ENCODE measurements at places on chromosomes 5 and 9.
A peak's percentile ranks its signal among the peaks of the same experiment; 100 is the strongest.

- DNase-seq, result no peak
Observed at GRCh38 chr9:74639112-74639511, 142.0 kb downstream of the RORB start.

DNA sequence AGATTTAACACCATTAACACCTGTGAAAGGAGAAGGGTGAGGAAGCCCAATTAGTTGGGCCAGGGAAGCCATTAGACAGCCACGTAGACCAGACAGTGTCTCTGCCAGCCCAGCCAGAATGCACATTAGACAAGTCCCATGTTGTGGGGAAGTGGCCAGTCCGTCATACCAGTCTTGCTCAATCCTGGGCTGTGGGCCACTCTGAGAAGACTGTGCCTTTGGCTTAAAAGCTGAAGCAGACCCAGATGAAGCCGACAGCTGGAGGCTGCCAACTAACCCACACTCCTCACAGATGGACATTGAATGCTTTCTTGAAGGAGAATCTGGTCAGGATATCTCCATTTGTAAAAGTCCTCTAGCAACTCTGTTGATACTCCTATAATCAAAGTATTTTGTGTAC, 128.5 kb downstream of the CHSY3 start:
- no peak for DNase-seq

GRCh38 chr5:142350021-142350420, 25.2 kb upstream of the SPRY4 start:
- no peak for DNase-seq

DNA sequence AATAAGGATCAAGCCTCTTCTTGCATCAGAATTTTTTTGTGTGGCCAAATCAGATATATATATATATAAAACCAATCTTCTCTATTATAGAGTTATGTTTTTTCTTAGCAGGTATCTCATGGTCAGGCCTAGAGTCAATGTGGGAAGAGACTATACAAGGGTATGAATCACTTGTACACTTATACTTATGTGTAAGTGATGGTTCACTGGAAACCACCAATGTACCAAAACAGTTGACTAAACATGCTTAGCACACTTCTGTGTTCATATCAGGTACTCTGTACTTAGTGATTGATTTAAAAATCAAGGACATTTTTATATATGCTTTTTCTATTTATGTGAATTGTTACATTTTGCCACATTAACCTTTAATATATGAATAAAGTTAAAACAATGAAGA, 92.6 kb downstream of the CWC27 start:
- DNase-seq, result no peak

- DNase-seq, result no peak
Observed at GRCh38 chr9:5571629-5572232, 57.2 kb upstream of the RIC1 start.

DNA sequence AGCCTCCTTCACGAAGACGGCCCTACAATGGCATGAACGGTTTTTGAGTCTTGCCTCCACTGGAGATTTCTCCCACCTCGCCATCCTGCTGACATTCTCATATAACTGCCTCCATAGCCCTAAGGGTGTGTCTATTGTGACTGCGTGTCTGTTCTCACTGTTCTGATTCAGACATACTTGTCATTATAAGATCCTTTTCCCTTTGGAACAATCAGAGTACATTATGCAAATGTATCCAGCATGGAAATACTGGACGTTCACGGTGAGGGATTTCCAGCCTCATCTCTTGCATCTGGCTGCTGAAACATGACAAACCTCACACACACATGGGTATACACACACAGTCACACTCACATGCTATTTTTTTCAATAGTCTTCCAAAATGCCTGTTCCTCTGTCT, 402.1 kb downstream of the DIRAS2 start:
- no peak for DNase-seq

DNA sequence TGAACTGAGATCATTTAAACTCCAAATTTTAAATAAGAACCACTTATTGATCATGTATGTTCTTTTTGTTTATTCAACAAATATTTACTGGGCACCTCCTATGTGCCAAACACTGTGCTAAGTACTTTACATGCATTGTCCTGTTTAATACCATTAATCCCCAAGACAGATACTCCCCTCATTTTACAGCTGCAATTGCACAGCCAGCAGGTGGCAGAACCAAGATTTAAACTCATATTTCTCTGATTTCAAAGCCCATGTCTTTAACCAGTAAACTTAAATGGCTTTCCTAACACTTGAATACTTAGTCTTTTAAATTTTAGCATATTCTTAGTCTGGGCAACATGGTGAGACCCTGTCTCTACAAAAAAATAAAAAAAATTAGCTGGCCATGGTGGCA, 43.4 kb upstream of the KIAA1958 start:
- DNase-seq, result peak; percentile 22

DNA sequence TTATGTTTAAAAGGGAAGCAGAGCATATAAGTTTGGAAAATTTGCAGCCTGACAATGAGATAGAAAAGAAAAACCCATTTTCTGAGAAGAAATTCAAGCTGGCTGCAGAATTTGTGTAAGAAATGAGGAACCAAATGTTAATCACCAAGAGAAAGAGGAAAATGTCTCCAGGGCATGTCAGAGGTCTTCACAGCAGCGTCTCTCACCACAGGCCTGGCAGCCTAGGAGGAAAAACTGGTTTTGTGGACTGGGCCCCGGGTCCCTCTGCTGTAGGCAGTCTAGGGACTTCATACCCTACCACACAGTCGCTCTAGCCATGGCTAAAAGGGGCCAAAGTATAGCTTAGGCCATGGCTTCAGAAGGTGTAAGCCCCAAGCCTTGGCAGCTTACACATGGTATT, 32.1 kb upstream of the HSD17B4 start:
- no peak for DNase-seq

DNA sequence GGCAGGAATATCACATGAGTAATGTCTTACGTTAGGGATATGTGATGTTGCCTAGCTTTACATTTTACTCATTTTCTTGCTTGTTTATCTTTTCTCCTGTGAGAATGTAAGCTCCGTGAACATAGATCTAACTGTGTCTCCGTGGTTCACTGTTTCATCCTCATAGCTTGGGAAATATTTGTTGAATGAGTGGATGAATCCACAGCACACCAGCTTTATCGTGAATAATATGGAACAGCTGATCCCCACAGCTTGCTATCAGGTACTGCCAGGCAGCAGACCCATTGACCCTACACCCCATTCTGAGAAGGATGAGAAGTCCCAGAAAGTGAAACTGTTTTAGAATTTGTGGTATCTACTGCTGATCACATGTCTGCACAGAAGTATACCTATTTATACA, 106.8 kb upstream of the FBN2 start:
- DNase-seq, result peak; percentile 46

DNA sequence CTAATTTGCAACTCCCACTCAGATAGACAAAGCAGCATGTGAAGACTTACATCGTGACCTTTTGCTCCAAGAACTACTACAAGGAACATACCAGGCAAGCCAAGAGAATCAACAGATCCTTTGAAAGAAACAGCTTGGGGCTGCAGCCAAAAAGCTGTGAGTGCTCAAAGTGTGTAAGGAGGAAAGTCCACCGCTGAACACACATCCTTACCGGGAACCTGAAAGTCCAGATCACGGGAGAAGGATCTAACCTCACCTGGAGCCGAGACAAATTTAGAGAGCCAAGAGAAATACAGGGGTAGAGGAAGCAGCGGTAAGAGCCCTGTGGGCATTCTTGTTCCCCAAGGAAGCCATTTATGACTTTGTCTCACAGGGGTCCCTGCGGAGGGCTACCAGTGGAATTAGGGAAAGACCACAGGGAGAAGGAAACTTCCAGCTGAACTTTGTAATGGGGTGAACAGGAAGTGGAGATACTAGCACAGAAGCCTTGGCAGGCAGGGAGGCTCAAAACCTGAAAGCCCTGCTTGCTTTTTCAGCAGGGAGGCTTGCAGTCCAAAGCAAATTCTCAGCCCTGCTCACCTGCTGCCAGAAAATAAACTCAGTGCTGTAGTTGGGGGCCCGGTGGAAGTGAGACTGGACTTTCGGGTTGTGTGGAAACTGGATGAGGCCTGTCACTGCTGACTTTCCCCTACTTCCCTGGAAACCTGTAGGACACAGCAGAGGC, 350.2 kb downstream of the DTWD2 start:
- DNase-seq, result no peak

DNA sequence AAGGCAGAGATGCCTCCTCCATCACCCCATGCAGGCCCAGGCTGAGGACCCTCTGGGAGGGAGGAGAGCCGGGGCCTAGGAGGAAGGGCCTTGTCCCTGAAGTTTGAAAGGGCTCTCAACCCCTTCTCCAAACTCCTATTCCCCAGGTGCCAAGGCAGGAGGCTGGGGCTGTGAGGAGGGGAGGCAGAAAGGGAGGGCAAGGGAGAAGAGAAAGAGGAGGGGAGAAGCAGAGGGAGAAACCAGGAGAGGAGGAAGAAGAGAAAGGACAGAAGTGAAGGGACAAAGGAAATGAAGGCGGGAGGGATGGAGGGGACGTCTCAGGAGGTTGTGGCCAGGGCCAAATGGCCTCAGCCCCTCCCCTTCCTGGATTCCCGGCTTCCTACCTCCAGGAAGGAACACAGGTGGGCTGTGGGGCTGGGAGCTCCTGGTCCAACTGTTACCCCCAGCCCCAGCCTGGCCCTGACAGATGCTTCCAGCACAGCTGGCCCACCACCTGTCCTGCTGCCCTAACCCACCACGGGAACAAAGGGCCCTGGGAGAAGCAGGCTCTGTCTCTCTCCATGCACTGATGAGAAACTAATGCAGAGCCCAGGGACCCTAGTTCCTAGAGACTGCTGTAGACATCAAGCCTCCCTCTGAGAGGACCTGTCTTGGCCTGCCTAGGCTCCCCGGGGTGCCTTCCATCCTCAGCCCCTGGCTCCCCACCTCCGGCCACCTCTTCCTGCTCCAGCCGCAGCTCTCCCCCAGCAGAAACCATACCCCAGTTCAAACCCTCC, 3.5 kb downstream of the DBN1 start:
- no peak for DNase-seq

DNA sequence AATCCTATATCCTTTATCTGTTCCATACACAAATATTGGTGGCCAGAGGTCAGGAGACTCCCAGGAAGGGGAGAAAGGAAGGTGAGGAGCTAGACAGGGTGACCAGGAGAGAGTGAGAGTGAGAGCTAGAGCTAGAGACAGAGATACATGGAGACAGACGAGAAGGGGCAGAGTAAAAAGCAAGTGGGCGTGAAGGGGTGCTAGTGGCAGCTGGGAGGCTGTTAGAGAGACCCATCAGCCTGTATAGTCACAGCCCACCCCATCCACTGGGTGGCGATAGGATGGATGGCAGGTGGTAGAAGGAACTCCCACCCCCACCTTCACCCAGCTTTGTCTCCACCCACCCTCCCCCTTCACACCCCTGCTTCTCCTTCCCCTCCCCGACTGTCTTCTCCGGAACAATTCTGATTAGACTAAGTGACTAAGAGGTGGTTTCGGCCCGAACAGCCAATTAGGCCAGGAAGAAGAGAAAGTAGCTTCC, 32.8 kb downstream of the PCDH1 start:
- no peak for DNase-seq

- DNase-seq, result peak; percentile 21
Observed at GRCh38 chr5:33227746-33228145, 213.0 kb upstream of the TARS1 start.

- DNase-seq, result peak; percentile 64
Observed at GRCh38 chr5:7904170-7904569, 35.2 kb downstream of the MTRR start.
